ENCODE measurements at places on chromosomes 11 and 22.

DNA sequence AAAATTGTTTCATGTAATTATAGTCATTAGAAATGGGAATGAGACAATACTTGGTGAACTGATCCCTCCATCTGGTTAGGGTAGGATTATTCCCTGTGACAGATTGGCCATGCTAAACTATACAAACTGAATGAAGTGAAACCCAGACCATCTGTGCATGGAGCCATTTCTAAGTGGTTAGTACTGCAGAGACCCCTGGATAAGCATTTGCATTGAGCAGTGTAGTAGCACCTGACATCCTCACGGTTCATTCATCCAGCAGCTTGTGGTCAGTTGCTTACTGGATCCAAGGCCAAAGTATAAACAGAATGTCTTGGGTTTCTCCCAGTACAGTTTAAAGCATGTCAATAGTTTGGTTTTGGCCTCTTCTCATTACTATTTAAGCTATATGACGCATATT is 93.8 kb upstream of the ARHGAP42 start:
- DNase-seq: no peak

GRCh38 chr11:85525686-85526085 is 101.5 kb downstream of the DLG2 start:
- no peak for DNase-seq

- DNase-seq: no peak
Measured at GRCh38 chr11:86249307-86250098, 5.0 kb downstream of the EED start.

- no peak for DNase-seq
Measured at GRCh38 chr11:2770761-2771301, 71.0 kb upstream of the KCNQ1OT1 start.

- DNase-seq: no peak
Measured at GRCh38 chr11:98365190-98365589, 655.6 kb upstream of the CNTN5 start.

DNA sequence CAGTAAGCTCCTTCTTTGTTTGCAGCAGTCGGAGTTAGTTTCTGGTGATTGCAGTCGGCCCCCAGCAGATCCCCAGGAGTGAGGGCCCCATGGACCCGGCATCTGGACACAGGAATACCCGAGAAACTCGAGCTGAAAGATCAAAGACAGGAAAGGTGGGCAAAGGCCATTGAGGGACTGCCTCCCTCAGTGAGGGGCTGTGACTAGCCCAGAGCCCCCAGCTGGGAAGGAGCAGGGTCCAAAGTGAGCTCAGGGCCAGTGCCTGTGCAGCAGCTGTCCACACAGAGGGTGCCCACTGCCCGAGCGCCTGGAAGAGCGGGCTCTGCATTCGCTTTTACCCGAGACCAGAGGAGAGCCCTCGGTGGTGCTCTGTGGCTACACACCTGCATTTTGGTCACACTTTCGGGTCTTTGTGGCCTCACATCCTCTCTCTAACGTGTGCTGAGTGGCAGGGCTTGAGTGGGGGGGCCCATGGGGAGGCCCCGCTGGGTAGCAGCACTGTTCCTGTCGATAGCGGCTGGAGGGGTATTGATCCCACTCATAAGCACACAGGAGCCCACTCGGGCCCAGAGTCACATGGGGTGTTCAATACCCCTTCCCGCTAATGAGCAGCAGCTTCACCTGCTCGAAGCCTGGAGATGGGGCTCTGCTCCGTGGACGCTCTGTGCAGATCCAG is 532.9 kb downstream of the TBC1D22A start:
- DNase-seq: no peak

Data from midbrain (tissue), 1 donor.